ENCODE measurements at places on chromosomes 12 and 14.

GRCh38 chr12:27703720-27704452 is 6.7 kb upstream of the MRPS35 start:
- peak; percentile 50 for DNase-seq

DNA sequence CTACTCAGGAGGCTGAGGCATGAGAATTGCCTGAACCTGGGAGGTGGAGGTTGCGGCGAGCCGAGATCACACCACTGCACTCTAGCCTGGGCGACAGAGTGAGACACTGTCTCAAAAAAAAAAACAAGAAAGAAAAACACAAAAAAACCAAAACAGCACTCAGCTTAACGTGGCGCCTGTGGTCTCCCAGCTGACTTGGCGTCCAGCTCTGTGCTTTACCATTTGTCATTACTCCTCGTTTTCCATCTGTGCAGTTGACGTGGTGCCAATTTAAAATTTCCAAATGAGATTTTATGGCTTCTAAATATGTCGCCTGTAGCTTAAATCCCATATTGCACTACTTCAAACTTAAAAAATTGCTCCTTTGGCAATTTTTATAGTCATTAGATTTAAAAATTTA is 2.0 kb downstream of the MGP start:
- no peak for DNase-seq

- no peak for DNase-seq
These were observed 1377.5 kb upstream of the FLRT2 start for GRCh38 chr14:84152452-84152851.

- DNase-seq: no peak
These were observed 287.7 kb downstream of the BMP4 start for GRCh38 chr14:53668897-53669296.

GRCh38 chr14:103628684-103629502 is at the start of gene KLC1:
TSS of gene KLC1 (plus strand) at chr14:103629211. CDS start at chr14:103654565, 25,354 bp downstream.
- no peak for DNase-seq

GRCh38 chr12:67735868-67736267 is 87.3 kb downstream of the DYRK2 start:
- DNase-seq: no peak

DNA sequence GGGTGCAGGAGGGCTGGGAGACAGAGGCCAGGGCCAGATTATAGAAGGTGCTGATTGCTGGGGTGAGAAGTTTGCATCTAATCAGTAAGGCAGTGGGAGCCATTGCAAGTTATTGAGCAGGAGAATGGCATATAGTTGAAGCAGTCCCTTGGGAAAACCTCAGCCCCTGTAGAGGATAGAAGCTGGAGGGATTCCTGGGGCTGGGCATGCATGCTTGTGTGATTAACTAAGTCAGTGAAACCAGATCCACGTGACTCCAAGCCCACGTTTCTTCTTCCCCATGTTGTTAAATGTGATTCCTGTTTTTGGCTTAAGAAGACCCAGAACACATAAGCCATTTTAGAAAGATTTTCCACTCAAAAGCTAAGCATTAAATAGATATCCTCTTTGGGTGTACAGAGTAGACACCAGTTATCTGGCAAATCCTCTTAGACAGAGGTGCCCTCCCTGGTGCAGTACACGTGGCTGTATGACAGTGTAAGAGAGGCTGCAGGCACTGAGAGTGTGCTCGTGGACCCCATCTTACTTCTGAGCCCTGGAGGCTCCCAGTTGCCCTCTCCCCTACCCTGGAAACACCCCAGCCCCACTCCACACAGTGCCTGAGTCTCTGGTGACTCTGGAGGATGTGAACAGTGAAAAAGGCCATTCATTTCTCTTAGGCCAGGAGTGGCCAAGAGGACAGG is 3.2 kb downstream of the C14orf132 start:
- DNase-seq: no peak

- peak; percentile 98 for DNase-seq
These were observed 29.7 kb upstream of the NR2C1 start for GRCh38 chr12:95102916-95103671.

GRCh38 chr12:53754633-53755264 is 3.0 kb upstream of the CISTR start:
- no peak for DNase-seq

- DNase-seq: no peak
These were observed 37.0 kb upstream of the SFSWAP start for GRCh38 chr12:131673888-131674257.

- no peak for DNase-seq
These were observed 13.6 kb downstream of the VEZT start for GRCh38 chr12:95231190-95231589.

GRCh38 chr12:42094277-42094676 is 50.4 kb downstream of the GXYLT1 start:
- no peak for DNase-seq

DNA sequence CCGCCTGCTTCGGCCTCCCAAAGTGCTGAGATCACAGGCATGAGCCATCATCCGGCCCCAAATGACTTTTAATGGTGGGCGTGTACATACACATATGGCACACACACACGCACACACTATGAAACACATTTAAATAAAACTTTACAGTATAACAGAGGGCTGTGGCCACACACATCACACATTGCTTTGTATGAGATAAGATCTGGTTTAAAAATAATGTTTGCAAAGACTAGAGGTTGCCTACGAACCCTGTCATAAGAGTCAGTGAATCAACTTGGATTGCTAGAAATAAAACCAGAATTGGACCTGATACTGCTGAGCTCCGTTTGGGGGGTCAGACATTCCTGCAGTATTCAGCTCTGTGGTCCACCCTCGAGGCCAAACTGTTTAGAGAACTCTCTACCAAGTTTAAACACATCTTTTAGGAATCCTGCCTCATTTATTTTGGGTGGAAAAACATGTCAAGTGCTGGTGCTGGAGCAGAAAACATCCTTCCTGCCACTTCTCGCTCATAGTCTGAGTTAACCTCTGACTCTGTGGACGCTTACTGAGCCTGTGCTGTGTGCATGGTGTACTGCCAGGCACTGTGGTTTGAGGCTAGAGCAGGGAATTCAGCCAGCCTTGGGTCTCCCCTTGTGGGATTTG is 47.8 kb upstream of the EML1 start:
- DNase-seq: no peak

DNA sequence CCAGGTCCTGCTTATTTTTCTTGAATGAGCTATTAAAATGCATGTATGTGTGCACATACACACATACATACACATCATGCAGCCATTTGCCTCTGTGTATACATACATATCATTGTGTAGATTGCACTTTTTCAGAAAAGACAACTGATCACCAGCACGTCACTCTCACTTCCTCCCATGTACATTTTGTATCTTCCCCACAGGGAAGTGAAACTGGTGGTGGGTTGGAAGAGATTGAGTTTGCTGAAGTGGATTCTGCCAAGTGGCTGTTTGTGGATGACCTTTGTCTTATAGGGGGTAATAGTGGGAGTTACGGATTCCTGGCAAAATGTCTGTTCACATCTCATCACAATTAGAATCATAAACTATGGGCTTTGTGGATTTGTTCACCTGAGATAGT is 448.6 kb downstream of the RAD51B start:
- DNase-seq: no peak

GRCh38 chr12:84994426-84994825 is 41.7 kb downstream of the TSPAN19 start:
- DNase-seq: no peak

- no peak for DNase-seq
These were observed 3.4 kb downstream of the SSH1 start for GRCh38 chr12:108853981-108854446.

DNA sequence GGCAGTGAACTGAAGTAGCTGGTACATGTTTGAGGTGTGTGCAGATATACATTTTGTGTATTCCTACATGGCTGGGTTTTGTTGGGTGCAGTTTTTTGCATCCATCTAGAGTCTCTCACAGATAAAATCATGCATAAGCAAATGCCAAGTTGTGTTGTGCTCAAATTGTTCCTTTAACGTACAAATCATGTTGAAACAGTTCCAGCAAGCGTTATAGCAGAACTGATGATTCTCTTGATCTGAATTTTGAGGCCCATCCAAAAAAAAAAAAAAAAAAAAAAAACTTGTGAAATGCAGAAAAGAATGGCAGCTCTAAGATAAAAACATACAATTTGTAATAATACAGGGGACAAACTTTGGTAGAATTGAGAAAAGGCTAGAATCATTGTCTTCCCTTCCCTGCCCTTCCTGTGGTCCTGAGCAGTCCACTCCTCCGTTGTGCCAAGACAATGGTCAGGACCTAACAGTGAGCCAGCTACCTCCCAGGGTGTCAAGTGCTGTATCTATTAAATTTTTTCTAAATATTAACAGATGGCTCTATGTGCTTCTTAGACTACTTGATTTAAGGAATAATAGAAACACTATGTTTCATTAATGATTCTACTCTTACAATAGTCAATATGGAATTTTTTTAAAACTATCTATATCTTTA is 122.1 kb downstream of the PLEKHA5 start:
- no peak for DNase-seq

GRCh38 chr14:51462182-51462581 is 189.5 kb upstream of the FRMD6 start:
- DNase-seq: peak; percentile 81

GRCh38 chr12:56766535-56766934 is 3.4 kb downstream of the HSD17B6 start:
- DNase-seq: no peak

- DNase-seq: no peak
These were observed 305.6 kb downstream of the KCNH5 start for GRCh38 chr14:62739647-62740046.

DNA sequence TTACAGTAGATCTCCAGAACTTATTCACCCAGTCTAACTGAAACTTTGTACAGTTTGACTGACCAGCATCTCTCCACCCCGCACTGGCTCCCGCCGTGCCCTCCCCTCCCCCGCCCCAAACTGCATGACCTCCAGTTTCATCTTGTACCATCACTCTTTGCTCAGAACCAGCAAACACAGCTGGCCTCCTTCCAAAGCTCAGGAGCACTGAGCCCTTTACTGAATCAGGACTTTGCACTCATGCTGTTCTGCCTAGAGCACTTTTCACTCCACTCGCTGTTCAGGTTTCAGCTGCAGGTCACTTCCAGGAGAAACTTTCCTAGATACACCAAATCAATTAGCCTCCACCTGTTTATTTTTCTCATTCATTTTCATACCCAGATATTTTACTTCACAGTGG is 455.3 kb upstream of the PDE3A start:
- no peak for DNase-seq

DNA sequence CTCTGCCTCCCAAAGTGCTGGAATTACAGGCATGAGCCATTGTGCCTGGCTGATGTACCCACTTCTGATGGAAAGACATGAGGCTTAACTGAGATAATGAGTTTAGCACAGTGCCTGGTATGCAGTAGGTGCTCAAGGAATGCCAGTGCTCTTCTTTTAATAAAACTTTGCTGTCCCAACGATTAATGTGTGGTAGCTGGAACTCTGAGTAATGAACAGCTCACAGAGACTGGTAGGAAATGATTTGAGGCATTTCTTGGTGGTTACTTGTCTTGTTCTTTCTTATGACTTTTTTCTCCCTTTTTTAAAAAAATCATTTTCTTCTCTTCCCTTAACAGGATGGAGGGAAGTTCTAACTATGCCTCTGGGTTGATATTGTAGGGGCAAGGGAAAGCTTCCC is 235.7 kb upstream of the PWP1 start:
- no peak for DNase-seq

GRCh38 chr12:28232211-28232928 is 42.1 kb downstream of the CCDC91 start:
- no peak for DNase-seq

- DNase-seq: no peak
These were observed 43.3 kb downstream of the GALNT8 start for GRCh38 chr12:4763549-4763948.

GRCh38 chr14:105091054-105091516 is 25.9 kb upstream of the GPR132 start:
- no peak for DNase-seq

DNA sequence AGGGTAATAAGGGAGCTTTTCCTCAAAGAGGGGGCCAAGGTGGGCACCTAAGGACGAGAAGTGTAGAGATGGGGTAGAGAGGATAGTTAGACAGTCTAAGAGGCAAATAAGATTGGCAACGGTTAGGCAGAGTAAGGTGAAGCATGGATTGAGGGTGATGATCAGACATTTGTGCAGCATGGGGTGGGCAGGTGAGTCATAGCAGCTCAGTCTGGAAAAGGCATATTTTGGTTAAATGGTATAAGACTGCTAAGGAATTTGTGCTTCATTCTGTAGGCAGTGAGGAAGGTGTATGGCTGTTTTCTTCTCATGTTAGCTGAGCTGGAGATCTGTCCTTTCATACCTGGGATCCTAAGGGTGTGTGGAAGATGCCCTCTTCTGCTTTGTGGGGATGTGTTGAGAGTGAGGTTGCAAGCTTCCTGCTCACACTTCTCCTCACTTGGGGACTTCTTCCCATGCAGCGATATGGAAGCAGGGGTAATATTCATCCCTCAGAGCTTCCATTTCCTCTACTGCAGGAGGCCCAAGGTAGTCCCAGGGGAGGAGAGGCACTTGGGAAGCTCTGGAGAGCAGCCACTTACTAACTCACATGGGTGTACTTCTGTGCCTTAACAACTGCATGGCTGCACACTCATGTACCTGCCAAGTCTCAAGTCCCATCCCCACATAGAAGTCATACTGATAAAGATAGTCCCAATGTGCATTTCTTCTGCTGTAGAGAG is 28.9 kb downstream of the GSG1 start:
- DNase-seq: no peak

Measured in epithelial cell of prostate (primary cell).